ENCODE measurements at places on chromosomes 1 and 21.

DNA sequence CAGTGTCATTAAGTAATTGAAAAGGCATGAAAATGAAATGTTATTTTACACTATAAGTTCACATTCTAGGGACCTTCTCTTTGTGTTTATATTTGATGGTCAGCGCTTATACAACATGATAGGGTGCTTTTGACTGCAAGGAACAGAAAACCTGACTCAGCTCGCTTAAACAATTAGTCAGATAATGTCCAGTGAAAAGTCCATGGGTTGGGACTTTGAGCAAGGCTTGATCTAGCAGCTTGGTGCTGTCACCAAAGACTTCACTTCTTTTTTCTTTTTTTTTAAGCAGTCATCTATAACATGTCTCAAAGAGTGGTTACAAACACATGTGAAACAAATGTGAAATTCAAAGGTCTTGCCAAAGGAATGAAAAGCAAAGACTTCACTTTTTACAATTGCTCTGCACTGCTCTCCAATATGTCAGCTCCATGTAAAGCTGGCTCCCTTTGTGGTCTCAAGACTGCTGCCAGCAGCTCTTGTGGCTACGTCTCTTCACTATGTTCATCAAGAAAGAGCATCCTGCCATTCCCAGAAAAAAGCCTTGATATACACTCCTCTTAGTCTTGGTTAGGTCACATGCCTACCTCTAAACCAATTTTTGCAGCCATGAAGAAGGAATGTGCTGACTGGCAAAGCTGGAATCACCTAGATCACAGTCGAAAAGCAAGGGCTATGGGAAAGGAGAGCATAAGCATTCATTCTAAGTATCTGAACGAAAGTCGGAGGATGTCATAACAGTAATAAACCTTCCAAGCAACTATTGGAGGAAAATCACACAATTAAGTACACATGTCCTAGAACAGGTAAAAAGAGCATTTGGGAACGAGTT lies 15.2 kb downstream of the F3 start:
- DNase-seq, result no peak

DNA sequence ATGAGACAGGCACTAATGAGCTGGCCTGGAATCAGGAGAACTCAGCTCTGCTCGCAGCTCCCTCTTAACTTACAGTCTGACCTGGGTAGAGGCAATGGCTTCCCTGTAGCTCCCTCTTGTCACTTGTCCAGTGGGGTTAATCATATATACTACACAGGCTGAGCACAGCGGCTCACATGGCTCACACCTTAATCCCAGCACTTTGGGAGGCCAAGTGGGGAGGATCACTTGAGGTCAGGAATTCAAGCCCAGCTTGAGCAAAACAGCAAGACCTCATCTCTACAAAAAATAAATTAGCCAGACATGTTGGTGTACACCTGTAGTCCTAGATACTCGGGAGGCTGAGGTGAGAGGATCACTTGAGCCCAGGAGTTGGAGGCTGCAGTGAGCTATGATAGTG lies 4.2 kb downstream of the S100A6 start:
- no peak for DNase-seq

- DNase-seq, result no peak
These were observed at the start of gene KMO for GRCh38 chr1:241532162-241532531. TSS of gene KMO (plus strand) at chr1:241532378. CDS start at chr1:241532445, 67 bp downstream.

GRCh38 chr1:89826594-89826993 lies 5.8 kb downstream of the LRRC8D start:
- DNase-seq, result no peak

GRCh38 chr1:36845802-36846201 lies 188.5 kb downstream of the GRIK3 start:
- DNase-seq, result no peak

DNA sequence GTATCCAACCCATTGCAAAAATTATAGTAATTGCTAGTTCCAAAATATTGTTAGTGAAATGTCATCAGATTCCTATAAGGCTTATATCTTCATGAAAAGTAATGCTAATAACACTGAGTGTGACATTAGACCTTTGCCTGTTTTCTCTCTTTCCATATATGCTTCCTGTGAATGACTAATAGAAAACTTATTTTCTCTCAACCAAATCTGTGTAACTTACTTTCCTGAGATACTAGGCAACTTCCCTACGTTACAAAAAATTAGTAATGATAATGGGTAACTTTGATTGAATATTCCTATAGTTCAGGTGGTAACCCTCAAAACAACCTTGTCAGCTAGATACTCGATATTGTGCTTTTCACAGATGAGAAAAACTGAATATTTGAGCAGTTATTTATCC lies 124.2 kb upstream of the HNRNPU start:
- no peak for DNase-seq

DNA sequence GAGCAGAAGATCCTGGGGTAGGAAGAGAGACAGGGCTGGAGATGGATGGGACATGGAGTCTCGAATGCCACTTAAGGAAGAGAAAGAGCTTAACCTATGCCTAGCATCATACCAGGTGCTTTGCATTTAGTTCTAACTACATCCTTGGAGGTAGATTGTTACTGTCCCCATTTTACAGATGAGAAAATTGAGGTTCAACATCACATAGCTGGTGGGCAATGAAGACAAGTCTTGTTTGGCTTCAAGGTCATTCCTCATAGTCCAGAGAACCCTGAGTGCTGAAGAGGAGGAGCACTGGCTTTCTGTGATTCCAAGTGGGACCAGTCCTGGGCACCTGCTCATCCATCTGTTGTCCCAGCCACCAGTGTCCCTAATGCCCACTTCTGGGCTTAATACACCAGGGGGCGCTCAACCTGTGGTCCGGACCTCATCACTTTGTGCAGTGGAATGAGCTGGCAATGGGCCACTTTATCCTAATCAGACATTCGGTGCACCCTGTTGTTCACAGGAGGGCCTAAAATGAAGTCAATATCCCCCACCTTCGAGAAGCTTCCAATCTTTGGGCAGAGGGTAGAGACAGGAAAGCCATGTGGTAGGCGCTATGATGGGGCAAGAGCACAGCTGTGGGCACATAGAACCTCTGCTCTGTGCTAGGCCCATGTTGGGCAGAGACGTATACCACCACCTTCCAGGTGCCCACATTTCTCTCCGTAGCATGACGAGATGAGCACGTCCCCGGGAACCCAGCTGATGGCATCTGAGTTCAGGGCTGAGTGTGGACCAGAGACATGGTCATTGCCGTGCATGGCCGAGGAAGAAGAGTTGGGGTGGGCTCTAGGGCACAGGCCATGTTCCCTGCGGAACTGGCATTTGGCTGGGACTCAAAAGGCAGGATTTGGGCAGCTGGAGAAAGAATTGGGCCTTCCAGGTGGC lies 9.2 kb downstream of the RPS6KA1 start:
- DNase-seq, result no peak

DNA sequence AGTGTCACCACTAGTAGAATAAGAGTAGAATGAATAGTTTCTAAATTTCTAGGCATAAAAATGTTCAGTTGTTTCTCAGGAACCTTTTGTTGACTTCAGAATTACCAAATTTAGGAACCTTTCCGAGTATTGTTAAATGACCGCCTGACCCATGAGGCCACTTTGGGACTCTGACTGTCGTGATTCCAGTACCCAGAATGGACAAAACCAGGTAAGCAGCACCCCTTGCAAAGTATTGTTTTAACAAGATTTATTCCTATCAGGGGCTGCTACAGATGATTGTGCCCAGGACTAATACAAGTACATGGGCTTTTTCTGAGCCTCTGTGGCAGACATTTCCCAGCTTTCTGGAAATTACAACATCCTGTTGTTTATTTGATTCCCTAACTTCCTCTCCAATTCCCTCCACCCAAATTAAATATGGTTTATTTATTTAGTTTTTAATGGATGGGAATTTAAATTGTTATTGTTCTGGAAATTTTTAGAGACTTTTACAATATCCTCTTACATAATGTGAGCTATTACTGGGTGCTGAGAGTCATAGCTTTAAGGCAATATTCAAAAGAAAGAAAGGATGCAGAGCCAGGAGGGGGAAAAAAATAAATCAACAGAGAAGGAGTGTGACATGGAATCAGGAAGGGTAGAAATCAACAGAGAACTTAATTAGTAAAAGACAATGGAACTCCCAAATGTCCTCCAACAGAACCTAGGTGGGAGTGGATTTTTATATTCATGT lies 37.4 kb upstream of the NTPCR start:
- no peak for DNase-seq

DNA sequence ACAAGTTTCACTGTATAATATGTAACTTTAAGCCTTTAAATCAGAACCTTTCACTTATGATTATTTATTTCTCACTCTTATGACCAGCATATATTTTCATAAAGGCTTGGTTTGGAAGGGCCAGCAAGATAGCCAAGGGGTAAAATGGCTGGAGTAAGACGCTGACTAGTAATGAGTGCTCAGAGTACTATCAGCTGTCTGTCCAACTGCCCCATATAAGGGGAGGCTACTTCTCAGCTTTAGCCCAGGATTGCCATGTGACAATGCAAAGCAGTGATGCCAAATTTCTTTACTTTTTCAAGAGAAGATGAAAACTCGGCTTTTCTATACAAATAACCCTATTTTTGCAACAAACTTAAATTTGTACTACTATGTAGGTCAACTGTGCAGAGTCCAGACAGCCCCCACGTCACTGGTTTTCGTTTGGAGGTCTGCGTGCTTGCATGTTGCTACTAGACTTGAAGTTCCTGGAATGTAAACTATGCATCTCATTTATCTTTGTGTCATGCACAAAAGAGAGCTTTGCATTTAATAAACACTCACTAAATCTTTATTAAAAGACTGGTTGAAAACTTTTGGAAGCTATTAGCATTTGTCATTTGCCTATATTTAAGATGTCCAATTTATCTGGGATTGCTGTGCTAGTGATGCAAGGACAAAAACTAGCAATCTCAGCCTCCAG lies 110.4 kb downstream of the TNFSF18 start:
- DNase-seq, result no peak

DNA sequence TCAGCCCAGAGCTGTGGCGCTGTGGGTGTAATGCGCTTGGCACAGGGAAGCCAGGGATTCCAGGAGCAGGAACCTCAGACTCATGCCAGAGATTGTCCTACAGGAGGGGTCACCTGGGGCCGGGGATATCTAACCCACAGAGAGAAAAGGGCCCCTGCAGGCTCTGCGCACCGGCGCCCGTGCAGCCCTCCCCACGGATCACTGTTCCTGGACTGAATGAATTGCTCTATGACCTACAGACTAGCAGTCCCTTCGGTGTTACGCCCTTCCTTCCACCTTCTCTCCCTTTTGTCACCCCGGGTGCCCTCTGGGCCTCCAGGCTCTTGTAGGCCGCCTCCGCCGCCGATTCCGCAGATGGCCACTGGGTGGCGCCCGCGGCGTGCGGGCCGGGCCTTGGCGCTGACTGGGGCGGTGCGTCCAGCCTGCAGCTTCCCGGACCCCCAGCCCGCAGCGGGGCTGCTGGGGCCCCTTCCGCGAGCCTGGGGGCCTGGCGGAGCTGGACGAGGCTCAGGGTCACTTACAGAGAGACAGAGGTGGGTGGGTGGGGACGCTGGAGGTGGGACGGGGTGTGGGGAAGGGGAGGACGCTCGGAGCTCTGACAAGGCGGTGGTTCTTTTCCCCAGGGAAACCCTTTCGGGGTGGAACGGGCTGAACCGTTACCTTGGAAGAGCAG lies 101.3 kb downstream of the IER5 start:
- DNase-seq, result no peak

DNA sequence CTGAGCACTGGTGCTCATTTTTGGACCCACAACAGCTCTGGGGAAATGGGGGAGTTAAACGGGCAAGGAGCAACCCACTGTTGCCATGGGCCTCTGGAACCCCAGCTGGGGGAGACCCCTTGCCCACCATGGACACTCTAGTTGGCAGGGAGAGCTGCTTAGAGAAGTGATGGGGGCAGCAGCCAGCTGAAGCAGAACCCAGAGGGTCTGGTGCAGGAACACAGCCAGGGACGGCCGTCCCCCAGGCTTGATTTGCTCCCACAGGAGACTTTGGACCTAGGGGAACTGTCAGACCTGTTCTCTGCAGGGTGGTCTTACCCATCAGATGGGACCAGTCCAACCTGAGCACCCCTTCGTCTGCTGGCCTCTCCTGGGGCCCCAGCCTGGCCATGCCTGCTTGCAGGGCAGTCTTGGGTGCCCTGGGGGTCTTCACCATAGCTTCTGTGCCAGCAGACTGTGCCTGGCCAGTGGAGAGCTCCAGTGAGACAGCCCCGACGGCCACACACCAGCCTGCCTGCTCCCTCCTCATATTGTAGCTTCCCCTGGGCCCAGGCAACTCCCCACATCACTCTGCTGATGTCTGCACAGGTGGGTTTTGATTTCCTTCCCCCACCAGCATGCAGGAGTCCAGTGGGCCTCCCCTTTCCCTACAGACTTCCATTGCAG lies 11.3 kb downstream of the SPATC1L start:
- DNase-seq, result no peak

DNA sequence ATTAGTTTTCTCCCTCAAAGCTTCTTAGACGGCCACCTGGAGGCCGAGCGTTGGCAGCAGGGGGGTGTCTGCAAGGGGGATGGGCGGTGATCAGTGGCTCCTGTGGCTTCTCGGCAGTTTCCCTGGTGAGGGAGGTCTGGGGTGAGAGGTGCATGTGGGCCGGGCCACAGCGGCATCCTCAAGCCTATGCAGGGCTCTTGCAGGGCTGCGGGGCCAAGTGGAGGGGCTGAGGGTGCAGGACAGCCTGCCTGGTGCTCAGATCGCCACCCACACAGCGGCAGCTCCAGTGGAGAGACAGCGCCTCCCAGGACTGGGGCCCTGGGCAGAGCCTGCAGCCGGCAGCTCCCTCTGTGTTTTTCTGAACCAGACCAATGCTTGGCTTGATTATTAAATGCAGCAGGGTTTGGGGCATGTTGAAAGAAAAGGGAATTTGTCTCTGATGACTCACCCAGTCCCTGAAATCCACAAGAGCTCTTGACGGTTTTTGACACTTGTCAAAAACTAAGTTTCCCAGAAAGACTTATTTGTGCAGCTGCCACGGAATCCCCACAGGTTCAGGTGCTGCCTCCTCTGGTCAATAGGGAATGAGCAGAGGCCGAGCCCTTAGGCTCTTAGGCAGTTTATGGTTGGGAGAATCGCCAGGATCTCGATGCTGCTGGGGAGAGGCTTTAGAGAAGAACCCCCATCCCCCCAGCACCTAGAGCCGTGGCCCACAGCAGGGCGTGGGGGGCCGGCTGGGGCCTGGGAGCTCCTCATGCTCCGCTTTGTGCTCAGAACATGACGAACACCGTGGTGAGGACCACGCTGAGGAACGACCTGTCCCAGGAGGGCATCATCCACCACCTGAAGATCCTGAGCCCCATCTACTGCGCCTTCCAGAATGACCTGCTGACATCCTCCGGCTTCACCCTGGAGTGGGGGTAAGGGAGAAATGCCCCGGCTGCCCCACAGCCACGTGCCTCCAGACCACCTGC lies 54.7 kb downstream of the UMODL1 start:
- no peak for DNase-seq

- no peak for DNase-seq
These were observed 40.3 kb downstream of the BTG3 start for GRCh38 chr21:17572431-17572830.

Measured in amniotic stem cell (primary cell).